Posterior cingulate gyrus (tissue), 11 donors: ENCODE measurements at places on chromosomes 6 and 20.
A peak's percentile ranks its signal among the peaks of the same experiment; 100 is the strongest.

DNA sequence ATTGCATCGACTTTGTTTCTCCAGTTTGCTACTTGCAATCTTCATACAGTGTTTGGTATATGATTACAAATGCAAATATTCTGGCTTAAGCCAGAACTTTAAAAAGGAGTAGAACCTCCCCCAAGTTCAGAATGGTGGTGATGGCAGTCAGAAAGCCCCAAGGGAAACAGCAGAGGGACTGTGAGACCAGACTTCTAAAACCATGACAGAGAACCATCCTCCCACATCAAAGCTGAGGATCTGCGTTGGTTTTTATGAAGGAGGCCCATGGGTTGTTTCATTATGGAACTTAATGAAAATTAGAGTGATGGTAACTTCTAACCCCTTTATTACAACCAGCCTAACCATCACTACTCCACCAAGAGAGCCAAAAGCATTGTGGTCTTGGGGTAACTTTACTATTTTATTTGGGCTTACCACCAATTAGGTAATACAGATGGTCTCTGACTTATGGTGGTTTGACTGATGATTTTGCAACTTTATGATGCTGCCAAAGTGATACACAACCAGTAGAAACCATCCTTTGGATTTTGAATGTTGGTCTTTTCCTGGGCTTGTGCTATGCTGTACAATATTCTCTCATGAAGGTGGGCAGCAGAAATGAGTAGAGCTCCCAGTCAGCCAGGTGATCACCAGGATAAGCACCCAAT lies 10.9 kb upstream of the MRS2 start:
- no peak for DNase-seq

GRCh38 chr20:1844325-1845162 lies 50.7 kb upstream of the SIRPA start:
- no peak for DNase-seq

GRCh38 chr6:105886814-105887544 lies 199.2 kb upstream of the PRDM1 start:
- no peak for DNase-seq

GRCh38 chr6:12132351-12133222 lies 120.5 kb downstream of the HIVEP1 start:
- no peak for DNase-seq

DNA sequence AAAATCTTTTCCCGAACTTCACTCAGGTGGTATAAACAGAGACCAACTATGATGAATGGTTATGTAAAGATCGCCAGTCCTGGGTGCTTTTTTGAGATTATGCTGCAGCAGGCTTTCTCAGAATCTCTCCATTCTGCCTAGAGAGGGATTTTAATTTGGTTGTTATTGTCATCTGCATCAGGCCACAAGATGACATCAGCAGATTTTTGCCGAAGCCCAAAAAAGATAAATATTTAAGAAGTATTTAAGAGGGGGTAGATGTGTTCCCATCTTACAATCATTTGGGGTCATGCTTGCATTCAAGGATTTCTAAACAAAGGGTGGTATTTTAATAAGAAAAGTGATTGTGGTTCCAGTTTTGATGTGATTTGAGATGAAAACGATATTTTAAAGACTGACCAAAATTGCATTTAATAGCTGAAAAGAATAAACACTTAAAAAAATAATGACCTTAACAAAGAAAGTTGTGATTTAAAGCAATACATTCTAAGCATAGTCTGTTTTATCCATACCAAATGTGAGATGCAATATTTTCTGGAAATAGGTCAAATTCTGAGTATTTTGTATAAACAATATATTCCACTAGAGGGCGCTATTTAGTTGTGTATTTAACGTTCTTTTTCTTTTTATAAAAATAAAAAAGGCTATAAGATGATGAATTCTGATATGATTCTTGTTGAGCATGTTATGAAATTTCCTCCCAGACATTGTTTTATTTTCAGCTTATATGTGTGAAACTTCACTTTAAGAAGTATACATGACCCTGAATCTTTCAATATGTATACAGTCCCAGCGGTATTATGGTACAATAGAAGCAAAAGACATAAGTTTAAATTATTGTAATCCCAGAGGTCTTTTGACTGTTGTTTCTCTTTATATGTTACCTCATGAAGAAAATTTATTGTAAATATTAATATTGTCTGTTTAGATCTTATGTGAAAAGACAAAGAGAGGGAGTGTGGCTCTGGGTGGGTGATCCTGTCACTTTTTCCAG lies 51.0 kb upstream of the ZFP64 start:
- DNase-seq, result no peak

DNA sequence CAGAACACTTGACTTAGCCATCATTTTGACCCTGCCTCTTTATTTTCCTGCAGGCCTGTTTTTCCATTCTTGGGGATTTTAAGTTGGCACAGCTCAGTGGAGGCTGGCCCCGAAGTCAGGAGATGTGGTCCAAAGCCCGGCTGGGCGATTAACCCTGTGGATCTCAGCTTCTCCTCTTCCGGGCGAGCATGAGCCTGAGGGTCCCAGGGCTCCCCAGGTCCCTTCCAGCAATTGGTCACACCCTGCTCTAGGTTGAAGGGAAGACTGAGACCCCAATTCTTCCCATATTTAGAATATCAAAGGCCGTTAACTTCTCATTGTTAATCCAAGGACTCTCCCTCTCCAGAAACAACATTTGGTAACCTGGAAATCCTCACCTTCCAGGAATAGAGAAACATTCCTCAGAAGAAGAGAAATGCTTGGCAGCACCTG lies 2.3 kb downstream of the THBS2 start:
- peak; percentile 80 for DNase-seq

- DNase-seq, result no peak
These were observed 45.5 kb downstream of the TTI1 start for GRCh38 chr20:37987602-37988290.
